ENCODE measurements at places on chromosomes 6 and 20.

DNA sequence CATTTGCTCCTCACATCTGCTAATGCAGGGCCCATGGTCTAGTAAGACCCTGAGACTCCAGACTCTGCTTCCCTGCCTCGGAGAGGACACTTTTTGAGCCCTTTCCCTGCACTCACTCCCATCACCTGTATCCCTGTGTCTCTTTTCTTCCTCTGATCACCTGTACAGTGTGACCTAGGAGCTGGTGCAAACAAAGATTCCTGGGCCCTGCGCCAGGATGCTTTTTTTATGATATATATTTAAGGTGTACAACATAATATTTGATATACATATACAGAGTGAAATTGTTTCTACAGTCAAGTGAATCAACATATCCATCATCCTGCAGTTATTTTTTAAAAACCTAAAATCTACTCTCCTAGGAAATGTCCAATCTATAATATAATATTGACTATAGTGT lies 355.4 kb downstream of the MAFB start:
- DNase-seq: no peak

DNA sequence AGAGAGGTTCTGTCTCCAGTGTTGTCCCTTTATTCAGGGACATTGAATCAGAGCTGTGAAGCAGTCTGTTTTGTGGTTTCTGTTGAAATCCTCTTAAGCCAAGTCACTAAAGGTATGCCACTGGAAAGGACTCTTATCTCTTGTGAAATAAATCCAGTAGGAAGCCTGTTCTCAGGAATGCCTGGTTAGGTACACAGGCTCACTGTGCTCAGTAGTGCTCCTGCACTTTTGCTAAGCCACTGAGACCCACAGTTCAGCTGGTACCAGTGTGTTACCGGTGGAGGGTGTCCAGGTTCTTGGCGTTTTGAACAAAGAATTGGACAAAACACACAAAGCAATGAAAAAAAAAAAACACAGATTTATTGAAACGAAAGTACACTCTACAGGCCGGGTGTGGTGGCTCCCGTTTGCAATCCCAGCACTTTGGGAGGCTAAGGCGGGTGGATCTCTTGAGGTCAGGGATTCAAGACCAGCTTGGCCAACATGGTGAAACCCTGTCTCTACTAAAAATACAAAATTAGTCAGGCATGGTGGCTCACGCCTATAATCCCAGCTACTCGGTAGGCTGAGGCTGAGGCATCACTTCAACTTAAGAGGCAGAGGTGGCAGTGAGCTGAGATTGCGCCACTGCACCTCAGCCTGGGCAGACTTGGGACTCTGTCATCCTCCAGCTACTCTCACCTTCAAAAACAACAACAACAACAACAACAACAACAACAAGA lies 186.1 kb downstream of the JARID2 start:
- DNase-seq: no peak

- peak; percentile 69 for DNase-seq
Measured at GRCh38 chr6:113969888-113970804, 802 bp downstream of the HDAC2 start.

DNA sequence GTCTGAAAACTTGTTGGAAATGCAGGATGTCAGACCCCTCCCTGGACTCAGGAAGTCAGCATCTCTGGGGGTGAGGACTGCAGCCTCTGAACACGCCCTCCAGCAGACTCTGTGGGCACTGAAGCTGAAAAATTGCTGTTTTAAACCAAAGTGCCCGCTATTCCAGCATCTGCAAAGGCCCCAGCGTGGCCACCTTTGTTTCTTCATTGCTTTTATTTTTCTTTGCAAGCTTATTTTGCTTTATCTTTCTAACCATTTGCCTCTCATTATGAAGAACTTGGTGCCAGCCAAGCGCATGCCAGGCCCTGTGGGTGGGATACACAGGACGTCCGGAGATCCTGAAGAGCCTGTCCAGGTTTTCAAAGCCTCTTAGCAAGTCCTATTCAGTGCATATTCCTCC lies 203.9 kb upstream of the CST7 start:
- DNase-seq: no peak

GRCh38 chr6:31308050-31308844 lies 36.4 kb upstream of the HLA-C start:
- no peak for DNase-seq

GRCh38 chr6:6915813-6916547 lies 191.8 kb upstream of the RREB1 start:
- peak; percentile 64 for DNase-seq

GRCh38 chr6:17902974-17903373 lies 84.5 kb downstream of the KIF13A start:
- DNase-seq: no peak

DNA sequence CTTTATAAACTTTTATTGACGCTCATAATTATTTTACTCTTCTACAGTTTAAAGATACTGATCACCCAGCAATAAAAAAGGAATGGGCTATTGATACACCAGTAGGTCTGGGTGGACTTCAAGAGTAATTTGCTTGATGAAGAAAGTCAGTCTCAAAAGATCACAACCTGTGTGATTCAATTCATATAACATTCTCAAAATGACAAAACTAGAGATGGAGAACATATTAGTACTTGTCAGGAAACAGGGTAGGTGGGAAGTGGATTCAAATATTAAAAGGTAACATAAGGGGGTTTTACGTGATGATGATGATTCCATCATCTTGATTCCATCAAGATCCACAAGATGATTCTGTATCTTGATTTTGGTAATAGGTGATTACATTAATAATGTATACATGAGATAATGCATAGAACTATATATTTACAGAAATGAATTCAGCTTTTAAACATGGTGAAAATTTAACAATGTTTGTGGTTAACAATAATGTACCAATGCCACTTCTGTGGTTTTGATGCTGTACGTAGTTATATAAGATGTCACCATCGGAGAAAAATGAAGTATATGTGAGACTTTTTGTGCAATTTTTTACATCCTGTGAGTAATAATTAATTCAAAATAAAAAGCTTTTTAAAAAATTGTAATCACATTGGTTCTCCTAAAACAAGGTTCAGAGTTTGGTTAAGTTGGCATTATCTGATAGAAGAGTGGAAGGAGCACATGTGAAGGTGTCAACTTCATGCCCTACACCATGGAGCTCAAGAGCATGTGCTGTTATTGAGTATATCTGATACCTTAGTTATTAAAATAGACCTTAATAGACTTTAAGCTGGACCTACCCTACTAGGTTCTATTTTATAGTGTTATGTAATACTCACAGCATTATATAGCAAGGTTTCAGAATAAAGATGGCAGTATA lies 66.3 kb upstream of the DYNLRB1 start:
- DNase-seq: no peak

GRCh38 chr6:90093558-90094073 lies 199.3 kb downstream of the GJA10 start:
- DNase-seq: no peak

GRCh38 chr6:139166956-139167313 lies 32.1 kb downstream of the HECA start:
- DNase-seq: no peak

DNA sequence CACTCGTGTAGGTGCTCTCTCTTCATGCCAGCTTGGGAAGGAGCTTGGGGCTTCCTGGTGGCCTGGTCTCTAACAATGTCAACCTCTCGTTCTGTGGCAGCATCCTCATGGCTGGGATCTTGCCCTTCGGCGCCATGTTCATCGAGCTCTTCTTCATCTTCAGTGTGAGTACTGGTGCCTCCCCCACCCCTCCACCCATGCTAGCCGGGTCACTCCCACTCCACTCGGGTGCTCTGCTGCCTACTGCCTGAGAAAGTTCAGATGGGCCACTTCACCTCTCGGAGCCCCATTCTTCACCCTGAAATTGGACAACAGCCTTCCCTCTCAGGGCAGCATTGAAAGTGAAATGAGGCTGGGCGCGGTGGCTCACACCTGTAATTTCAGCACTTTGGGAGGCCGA lies 48.8 kb downstream of the TM9SF4 start:
- no peak for DNase-seq

DNA sequence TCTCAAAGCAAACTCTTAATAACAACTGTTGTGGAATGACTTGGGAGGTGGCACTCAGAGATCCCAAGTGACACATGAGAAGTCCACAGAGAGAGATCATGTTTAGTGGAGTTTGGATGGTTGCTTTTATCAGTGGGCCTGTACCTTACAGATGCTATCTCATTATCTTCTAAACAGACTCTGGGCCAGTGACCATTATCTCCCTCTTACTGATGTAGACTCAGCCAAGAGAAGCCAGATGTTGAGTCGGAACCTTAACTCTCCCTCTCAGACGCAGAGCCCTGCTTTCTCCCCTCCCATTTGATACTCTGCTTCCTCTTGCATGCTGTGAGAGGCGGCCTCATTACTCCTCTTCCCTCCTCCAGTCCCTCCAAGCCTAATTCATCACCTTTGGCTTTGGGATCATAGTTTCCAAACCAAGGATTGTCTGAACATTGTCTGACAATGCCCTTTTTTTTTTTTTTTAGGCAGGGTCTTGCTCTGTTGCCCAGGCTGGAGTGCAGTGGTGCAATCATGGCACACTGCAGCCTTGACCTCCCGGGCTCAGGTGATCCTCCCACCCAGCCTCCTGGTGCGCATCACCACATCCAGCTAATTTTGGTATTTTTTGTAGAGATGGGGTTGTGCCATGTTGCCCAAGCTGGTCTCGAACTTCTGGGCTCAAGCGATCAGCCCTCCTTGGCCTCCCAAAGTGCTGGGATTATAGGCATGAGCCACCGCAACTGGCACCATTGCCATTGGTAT lies 4.5 kb upstream of the DDR1 start:
- no peak for DNase-seq

- DNase-seq: no peak
Measured at GRCh38 chr20:819680-820322, 13.7 kb upstream of the FAM110A start.

DNA sequence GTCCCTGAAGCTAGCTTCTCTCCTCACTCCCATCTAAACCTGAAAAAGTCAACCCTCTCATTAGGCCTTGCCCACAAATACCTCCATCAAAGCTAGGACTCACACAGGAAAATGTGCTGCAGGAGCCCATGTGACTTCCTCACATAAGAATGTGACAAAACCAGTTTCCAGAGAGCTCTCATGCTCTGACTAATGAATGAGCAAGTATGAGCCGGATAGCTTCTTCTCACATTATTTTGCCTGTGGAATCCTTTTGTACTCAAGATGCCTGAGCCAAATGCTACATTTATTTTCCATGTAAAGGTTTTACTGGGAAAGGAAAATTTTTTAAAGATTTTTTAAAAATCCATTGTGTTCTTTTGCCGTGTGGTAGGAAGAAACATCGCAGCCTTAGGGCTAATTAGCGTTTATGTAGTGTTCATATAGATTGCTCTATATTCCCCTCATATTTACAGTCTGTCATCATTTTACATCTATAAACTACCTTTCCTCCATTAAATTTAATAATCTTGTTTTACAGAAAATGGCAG lies 68.6 kb upstream of the CCN6 start:
- DNase-seq: peak; percentile 92

DNA sequence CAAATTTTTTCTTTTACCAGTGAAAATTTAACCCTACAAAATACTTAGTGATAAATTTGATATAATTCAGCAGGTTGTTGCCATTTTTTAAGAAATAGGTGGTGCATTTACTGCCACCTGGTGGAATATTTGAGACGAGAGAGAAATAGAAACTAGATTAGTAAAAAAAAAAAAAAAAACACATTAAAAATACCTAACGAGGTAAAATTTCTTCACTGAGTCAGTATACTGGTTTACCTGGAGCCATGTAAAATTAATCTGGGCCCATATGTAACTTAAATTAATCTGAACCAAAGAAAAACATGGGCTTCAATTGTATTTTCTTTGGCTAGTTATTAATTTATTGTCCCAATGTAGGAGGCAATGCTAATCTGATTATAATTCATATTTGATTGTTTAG lies 520.8 kb downstream of the EPM2A start:
- DNase-seq: peak; percentile 64

DNA sequence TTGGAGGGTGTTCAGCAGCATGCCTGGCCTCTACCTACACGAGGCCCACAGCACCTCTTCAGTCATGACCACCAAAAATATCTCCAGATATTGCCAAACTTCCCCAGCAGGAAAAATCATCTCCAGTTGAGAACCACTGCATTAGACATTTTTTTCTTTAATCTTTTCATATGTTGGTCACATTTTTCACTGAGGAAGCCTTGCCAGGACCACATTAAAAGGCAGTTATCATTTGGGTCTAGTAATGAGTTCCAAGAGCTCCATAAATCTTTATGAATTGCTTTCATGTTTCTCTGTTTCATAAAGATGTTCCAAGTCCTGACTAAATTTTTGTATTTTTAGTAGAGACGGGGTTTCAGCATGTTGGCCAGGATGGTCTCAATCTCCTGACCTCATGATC lies 28.8 kb downstream of the MTRES1 start:
- no peak for DNase-seq

- DNase-seq: no peak
Measured at GRCh38 chr6:168634541-168635328, 193.8 kb downstream of the SMOC2 start.

GRCh38 chr6:9121549-9121948 lies 686.2 kb upstream of the SLC35B3 start:
- DNase-seq: peak; percentile 79

GRCh38 chr6:32081168-32081990 lies 27.8 kb downstream of the TNXB start:
- DNase-seq: peak; percentile 83

DNA sequence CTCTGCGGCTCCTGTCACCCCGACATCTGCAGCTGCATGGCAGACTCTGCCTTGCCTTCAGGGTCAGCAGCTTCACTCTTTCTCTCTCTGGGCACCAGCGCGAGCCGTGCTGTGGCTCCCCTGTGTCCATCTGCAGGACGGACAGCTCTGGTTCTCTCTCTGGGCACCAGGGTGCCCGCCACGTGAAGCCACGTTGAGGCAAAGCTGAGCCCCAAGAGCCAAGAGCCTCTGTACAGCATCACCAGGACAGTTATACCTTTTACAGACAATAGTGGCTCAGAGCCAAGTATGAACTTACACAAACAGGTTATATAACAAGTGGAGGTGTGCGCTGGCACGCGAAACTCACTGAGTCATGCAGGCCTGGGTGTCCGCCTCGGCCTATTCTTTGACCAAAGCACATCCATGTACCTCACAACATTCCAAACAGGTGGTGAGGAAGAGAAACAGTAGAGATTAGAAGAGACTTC lies 50.8 kb downstream of the FAM50B start:
- no peak for DNase-seq

- DNase-seq: no peak
Measured at GRCh38 chr20:14720251-14720650, 382.8 kb upstream of the FLRT3 start.

DNA sequence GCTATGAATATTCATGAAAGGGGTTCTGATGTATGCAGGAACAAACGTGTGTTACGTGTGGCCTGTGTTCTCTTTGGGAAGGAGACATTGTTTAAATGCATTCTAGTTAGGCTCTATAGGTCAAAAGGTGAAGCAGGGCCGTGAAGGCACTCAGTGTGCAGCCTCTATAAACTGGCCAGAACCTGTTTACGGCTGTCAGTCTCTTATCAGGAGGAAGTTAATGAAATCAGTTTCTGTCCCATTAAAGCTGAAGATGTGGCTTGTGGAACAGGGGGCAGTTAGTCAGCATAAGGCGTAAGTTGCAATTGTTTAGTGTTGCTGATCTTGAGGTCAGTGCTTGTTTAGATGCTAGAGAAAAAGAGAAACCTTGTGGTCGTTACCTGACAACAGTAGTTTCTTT lies 111.5 kb upstream of the KCNG1 start:
- no peak for DNase-seq

GRCh38 chr20:49762940-49763766 lies 49.5 kb upstream of the B4GALT5 start:
- no peak for DNase-seq

- no peak for DNase-seq
Measured at GRCh38 chr6:117494283-117494682, 11.8 kb downstream of the DCBLD1 start.
